Hepatocyte (in vitro differentiated cells): ENCODE measurements at places on chromosomes 1 and 21.

- DNase-seq: peak; percentile 43
Measured at GRCh38 chr1:64172458-64172983, 30.9 kb upstream of the UBE2U start.

- DNase-seq: no peak
Measured at GRCh38 chr1:152707860-152708259, at the start of gene LCE4A. Gene LCE4A, plus strand, starts transcription at chr1:152708160. Its CDS starts 916 bp downstream, at chr1:152709076.

DNA sequence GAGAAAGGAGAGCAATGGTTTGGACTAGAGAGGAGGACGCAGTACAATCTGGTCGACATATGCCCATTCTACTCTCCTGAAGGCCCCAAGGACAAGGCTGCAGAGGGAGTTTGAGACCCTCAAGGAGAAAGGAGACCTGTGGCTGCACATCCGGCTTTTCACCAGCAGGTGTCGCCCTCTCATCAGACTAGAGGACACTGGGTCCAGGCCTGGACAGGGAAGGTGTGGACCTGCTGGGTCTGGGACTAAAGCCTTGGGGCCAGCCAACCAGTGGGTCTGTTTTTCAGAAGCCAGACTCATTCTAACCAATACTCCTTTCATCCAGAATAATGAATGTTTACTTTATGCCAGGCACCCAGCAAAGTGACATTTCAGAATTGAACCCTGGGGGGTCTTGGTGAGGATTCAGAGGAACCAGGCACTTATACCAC lies 5.0 kb downstream of the SRARP start:
- DNase-seq: peak; percentile 91

DNA sequence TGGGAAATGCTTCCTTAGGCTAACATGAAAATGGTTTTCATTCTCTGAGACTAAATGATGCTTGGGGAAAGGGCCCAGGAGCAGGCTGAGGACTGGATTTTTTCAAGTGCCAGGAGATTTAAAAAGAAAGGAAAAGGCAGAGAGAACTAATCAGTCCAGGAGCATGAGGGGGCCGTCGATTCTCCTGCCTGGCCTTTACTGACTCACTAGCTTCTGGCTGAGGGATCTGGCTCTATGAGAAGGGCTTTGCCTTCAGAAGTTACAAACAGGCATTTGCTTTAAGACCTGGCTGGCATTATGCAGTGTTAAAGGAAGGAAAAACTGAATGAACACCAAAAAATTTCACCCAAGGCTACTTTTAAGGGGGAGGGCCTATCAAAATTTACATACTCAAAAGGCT lies 359.2 kb downstream of the PBX1 start:
- no peak for DNase-seq

DNA sequence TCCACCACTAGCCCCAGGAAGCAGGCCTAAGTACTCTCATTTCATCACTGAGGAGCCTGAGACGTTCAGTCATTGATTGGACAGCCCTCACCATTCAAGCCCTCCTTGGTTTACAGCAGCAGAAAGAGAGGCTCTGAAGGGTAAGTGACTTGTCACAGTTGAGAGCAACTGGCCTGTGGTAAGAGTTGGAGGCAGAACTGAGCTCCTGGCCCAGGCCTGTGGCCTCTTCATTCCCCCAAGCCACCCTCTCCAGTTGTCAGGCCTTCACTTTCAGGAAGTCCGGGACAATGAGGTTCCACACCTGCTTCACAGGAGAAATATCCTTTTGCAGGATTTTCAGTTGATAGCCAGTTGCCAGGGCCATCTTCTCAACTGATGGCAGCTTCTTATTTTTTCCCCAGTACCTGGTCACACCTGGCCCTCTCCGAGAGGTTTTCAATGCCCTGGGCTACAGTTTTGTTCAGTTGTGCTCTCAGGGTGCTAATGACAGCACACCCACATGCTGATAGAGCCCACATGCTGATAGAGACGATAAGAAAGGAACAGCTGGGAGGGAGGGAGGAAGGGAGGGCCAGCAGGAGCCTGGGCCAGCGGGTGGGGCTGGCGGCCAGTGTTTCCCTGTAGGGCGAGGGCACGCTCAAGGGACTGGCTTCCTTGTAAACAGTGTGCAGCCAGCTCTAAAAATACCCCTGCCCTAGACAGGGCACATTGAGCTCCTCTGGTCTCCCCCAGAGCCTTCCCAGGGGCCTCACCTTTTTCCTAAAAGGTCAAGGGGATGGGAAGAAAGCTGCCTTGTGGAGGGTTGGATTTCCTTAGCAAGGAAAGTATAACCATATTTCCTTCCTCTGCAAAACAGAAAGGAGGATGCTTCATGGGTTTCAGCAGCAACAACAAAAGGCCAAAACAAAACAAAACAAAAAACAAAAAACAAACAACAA lies 112.7 kb upstream of the JUN start:
- peak; percentile 64 for DNase-seq

GRCh38 chr1:11414926-11415538 lies 63.9 kb upstream of the DISP3 start:
- no peak for DNase-seq

- no peak for DNase-seq
Measured at GRCh38 chr1:166915941-166916340, 39.9 kb upstream of the TADA1 start.

GRCh38 chr1:210323957-210324356 lies 4.7 kb upstream of the HHAT start:
- no peak for DNase-seq

- DNase-seq: peak; percentile 41
Measured at GRCh38 chr1:228935855-228936727, 200.8 kb downstream of the RHOU start.

GRCh38 chr1:190452272-190452848 lies 25.3 kb downstream of the BRINP3 start:
- DNase-seq: no peak

GRCh38 chr1:59317343-59317742 lies 20.4 kb downstream of the FGGY start:
- DNase-seq: no peak

DNA sequence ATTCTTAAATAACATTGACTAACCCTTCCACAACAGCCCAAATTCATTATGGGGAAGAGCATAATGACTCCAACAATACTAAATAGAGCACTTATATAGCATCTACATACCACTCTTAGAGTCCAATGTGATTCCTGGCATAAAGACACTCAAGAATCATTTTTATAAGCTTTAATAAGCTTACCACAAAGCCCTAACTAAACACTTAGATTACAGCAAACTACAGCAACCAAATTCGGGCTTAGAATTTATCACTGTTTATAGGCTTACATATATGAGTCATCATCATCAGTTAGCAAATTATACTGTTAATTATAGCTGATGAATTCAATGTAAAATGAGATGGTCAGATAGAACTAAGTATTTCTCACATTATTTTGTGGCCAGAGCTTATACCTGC lies 7.3 kb downstream of the SCYL3 start:
- no peak for DNase-seq

- DNase-seq: no peak
Measured at GRCh38 chr21:41269535-41269934, 47.1 kb upstream of the FAM3B start.

GRCh38 chr1:218351391-218352074 lies 6.4 kb downstream of the TGFB2 start:
- DNase-seq: no peak

DNA sequence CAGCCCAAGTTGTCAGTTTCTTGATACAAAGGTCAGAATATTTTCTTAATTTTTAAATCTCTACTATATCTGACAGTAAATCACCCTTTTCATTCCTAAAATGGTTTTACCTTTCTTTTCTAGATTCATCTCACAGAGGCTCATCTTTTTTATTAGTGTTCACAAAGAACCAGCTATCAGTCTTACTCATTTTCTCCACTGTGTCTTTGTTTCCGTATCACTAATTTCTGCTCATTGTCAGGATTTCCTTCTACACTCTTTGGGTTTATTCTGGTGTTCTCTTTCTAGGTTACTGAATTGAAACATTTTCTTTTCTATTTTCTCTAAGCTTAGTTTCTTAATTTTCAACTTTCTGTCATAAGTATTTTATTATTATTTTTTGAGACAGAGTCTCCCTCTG lies 8.7 kb downstream of the AGPAT3 start:
- no peak for DNase-seq

GRCh38 chr1:113095790-113096455 lies 22.9 kb downstream of the LRIG2 start:
- DNase-seq: no peak
